PC-3 (cell line): ENCODE measurements at places on chromosomes 2 and 18.

GRCh38 chr2:241575624-241576292 is 17.2 kb downstream of the BOK start:
- no peak for DNase-seq

DNA sequence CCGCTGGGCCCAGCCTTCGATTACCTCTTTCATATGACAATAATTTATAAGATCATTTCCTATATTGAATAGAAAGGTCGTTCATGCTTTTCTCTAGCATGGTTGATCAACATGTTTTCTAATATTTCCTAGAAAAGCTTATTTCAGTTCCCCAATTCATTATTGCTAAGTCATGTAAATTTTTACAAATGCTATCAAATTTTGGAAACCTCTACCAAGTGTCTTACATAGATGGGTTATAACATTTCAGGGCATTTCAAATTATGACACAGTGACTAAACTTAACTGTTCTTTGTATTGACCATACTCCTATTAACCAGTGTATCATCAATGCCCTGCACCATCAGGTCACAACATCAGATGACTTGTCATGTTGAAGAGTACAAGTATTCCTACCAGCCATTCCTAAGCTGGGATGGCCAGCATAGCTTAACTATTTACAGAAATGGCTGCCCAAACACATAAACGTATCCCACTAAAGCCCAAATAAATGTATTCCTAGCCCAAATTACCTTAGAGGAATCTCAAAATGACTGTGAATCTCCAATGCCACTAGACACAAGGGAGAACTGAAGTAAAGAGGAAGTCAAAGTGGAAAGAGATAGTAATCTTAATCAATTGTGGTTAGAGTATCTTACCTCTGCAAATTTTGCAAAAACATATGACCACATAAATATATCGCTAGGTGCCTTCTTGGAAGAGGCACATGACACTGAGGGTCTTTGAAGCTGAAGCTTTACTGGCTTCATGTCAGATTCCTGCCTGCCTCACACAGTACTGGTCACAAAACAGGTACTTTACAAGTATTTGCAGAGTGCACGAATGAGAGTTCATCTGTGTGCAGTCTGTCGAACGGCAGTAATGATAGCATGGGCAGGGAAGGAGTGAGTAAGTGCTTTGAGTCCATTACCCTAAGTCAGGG is 87.3 kb upstream of the TLK1 start:
- DNase-seq: no peak

GRCh38 chr2:127737892-127738291 is 36.6 kb downstream of the SFT2D3 start:
- DNase-seq: no peak

DNA sequence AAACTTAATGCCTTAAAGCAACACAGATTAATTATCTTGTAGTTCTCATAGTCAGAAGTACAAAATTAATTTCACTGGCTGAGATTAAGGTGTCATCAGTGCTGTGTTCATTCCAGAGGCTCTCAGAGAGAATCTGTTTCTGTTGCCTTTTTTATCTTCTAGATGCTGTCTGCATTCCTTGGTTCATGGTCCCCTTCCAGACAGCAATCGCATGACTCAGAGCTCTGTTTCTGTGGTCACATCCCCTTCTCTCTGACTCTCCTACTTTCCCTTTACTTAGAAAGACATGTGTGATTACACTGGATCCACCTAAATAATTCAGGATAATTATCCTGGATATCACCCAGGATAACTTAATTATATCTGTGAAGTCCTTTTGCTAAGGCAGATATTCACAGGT is 148.6 kb downstream of the MAIP1 start:
- peak; percentile 55 for DNase-seq

- DNase-seq: no peak
Observed at GRCh38 chr2:109326306-109326705, 197.3 kb downstream of the SH3RF3 start.
